ENCODE measurements at places on chromosomes 6 and 20. TPM values are rescaled to one million over a fixed set of nuclear protein-coding genes. Genes with fewer than 3 reads are reported as not detected.

- DNase-seq, result no peak
Measured at GRCh38 chr6:45965007-45965406, 50.7 kb downstream of the CLIC5 start.

DNA sequence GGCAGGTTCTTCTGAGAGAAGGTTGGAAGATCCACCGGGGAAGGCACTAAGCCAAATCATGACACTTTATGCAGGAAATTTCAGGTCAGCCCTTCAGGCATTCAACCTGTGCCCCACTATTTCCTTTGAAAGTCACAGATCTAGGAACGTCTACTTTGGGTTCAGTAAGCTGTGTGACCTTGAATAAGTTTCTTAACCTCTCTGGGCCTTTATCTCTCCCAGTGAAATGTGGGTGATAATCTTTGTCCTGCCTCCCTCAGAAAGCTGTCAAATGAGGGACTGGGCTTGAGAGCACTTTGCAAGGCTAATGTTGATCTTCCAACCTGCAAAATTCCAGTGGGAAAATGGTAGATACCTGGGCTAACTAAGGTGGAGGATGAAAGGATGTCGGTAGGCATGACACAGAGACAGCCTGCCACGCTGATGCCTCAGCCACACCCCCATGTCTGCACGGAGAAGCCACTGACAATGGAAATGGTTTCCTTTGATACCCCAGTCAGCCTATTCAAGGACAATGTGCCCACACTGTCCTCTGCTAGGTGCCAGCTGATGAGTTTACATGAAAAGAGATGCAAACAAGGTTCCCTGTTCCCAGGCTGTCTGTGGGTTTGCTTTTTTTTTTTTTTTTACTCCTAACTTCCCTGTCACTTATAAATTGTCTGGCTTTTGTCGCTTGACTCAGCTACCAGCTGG, 9.3 kb downstream of the BNIP5 start:
- no peak for DNase-seq

C20orf202 gene
- total RNA-seq, result 0.80 TPM

GRM1 gene
- 0.45 TPM for total RNA-seq

Data from sciatic nerve (tissue), 2 donors.